ENCODE measurements at places on chromosomes 12 and 14.

GRCh38 chr12:108966378-108967151 lies 54.3 kb downstream of the SVOP start:
- DNase-seq = no peak

DNA sequence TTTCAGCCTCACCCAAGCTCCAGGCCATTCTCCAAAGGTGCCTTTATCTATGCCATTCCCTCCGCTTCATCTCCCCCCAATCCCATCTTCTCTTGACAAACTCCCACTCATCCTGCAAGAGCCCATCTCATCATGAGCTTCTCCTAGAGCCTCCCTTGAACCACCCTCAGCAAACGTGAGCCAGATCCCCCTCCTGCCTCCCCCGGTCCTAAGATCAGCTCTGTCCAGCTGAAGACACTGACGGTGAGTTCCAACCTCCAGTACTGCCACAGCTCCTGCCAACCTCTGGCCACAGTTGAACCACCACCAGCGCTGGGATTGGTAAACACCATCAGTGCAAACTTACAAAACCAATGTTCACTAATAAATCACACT lies 124.6 kb downstream of the BCL11B start:
- no peak for DNase-seq

- DNase-seq = no peak
Measured at GRCh38 chr14:68527329-68527851, 265.5 kb downstream of the ZFP36L1 start.

DNA sequence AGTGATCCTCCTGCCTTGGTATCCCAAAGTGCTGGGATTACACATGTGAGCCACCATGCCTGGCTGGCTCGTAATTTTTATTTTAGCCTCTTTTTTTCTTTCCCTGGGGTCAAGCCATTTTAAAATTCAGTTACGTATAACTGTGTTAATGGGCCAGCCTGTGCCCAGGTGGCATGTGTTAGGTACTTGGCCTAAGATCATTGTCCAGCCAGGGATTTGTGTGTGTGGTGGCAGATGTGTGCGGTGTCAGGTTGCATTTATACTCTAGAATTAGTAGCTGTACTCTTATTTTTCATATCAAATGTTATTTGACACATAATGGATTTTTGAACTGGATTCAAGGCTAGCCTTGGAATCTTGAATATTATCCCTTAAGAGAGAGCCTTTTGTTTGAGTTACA lies 69.3 kb downstream of the FBXO34 start:
- DNase-seq = no peak

DNA sequence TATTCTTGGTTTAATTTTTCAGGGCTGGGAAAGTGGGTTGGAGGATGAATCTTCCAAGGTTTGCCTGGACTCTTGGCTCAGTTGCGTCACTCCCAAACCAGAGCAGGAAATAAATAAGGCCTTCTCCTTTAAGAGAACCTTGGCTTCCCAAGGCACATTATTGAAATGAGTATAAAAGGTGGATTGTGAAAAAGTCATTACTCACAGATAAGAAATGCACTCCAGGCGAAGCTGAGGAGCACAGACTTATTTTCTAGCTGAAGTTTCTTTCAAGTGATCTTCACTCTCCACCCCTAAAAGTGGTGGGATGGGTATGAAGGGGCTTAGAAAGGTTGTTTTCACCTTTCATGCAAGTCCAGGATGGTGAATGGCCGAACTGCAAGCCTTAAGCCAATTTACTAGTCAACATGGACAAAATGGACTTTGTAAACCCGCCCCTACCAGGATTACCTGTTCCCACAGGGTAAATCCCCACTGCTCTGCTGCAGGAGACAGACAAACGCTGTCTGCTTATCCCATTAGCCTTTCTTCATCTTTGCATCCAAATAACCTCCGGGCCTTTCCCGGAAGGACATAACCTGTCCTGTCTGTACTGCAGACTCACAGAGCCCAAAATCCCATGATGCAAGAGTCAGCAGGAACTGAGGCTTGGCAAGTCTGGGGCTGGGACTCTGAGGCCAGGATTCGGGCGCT lies 207.6 kb downstream of the BCL11B start:
- no peak for DNase-seq

- DNase-seq = no peak
Measured at GRCh38 chr12:120625557-120626419, 14.6 kb upstream of the CABP1 start.

All from activated CD4-positive, alpha-beta T cell treated with anti-CD3 and anti-CD28 coated beads, Interleukin-2, amount 50 U/mL, for 4 hours (primary cell).